Stimulated activated CD4-positive, alpha-beta T cell treated with anti-CD3 and anti-CD28 coated beads, Interleukin-15, amount 100 ng/mL, for 1 hour (primary cell): ENCODE measurements at places on chromosomes 2 and 18.
A peak's percentile ranks its signal among the peaks of the same experiment; 100 is the strongest.

GRCh38 chr2:121242976-121243375 lies 42.0 kb downstream of the TFCP2L1 start:
- no peak for DNase-seq

DNA sequence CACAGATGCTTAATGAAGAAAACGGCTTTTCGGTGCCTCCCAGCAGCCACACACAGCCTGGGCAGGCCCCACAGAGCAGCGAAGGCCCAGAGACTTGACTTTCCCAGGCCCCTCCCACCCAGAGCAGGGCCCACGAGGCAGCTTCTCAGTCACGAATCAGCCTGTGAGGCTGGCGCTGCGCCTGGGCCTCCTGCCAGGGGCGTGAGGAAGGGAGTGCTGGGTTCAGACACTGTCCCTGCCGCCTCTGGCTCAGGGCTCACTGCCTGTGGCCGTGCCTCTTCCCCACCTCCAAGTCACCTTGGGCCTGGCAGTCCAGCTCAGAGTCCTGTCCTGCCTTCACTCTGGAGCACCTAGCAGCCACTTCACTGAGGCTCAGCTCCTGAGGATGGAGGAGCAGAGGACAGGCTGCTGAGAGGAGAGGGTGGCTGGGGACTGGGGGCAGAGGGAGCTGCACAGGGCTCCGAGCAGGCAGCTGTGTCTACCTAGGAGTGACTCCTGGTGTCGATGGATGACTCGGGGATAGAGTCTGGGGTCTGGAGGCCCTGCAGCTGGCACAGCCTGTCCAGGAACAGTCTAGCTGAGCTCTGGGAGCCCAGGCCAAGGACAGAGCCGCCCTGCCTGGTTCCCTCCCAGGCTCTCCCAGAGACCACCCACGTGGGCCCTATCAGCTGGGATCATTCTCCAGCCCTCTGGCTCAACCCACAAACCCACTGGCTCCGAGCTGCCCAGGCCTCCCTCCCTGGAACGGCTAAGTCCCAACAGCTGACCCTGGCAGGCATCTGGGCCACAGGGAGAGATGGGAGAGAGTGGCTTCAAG lies 36.4 kb upstream of the FOSL2 start:
- no peak for DNase-seq

DNA sequence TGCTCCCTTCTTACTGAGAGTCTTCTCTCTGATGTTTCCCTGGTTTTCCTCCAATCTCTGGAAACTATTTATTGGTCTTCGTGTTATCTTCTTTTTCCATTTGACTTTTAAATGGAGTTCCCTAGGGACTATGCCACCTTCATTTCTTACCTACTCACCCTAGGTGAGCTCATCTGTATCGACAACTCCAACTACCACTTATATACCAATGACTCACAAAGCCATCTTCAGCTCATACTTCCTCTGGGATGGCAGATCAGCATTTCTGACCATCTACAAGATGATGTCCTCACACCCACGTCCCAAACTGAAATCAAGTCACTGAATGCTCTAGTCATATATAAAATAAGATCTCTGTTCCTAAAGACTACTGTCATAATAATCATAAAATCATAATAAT lies 40.6 kb downstream of the CFAP210 start:
- DNase-seq: no peak

GRCh38 chr18:48842259-48843061 lies 108.3 kb downstream of the SMAD7 start:
- peak; percentile 35 for DNase-seq

- DNase-seq: no peak
Measured at GRCh38 chr2:12430407-12431133, 286.2 kb upstream of the TRIB2 start.

DNA sequence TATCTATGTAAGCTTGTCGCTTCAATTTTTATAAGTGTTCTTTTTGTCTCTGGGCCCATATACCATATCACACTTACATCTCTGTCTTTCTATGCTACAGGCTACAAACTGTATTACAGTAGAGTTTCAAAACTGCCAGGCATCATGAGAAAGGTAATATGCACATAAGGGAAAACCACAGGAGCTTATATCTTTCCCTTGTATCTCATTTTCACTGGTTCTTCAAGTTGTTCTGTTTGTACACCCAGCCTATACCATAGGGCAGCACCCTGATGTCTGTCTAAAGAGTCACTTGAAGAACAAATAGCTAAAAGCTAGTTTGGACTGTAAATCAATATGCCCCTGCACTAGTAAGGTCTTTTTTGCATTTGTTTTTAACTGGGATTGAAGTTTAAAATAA lies 366.7 kb downstream of the FIGN start:
- DNase-seq: no peak

DNA sequence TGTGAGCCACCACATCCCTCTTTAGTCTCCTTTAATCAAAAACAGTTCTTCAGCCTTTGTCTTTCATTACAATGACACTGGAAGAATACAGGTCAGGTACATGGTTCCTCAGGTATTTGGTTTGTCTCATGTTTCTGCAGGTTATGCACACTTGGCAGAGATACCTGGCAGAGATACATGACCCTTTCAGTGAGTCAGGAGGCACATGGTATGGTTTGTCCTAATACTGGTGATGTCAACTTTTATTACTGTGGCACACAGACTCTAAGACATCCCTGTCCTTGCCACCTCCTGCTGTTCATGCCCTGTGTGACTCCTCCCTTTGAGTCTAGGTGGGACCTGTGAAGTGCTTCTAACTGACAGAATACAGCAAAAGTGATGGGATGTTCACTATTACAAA lies 58.4 kb downstream of the SPIRE1 start:
- DNase-seq: no peak

- peak; percentile 16 for DNase-seq
Measured at GRCh38 chr2:216606551-216607276, 26.5 kb upstream of the IGFBP2 start.

DNA sequence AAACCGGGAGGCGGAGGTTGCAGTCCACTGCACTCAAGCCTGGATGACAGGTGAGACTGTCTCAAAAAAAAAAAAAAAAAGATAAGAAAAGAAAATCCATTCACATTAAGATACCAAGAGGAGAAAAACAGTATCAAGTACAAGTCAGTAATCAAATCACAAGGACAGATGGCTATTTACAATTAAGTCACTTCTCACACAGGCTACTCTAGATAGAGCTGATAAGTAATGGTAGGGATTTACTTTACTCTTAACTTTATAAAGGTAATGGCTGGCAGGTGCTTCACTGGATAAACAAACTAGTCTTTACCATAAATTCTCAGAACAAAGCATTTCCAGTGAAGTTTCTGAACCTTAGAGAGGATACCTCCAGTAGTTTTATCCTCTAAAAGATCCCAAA lies 11.5 kb downstream of the SF3B1 start:
- DNase-seq: no peak

GRCh38 chr18:44689736-44690135 lies 9.0 kb downstream of the SETBP1 start:
- DNase-seq: no peak

DNA sequence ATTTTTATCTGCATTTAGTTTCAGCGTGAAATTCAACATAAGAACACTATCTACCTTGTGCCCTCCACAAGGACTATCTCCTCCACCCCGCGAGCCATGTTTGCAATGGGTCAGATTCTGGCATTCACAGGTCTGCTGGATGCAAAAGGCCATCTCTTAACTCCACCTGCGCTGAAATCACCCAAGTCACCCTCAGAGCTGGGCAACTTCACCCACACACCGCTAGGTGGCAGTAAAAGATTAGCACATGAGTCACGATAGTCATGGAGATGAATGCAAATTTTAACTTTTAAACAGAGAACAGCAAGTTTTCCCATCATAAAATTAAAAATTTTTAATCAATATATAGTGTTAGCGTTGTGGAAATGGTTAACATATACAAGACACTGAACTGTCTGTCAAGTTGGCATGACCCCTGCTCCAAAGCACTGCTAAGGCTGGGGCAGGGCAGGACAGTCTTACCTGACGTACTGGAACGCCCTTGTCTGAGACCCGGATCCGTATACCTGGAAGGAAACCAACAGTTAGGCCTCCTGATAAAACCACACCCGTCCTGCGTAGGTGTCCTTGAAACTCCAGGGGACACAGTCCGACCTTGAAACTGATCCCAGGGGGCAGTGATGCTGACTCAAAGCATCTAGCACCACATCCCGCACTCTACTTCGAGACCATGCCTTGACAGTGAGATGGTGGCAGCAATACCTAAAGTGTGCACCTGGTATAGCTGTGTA lies 89.6 kb downstream of the UXS1 start:
- no peak for DNase-seq

GRCh38 chr2:59018737-59019136 lies 777.6 kb upstream of the FANCL start:
- no peak for DNase-seq

- no peak for DNase-seq
Measured at GRCh38 chr2:198322275-198322674, 517.9 kb downstream of the PLCL1 start.

DNA sequence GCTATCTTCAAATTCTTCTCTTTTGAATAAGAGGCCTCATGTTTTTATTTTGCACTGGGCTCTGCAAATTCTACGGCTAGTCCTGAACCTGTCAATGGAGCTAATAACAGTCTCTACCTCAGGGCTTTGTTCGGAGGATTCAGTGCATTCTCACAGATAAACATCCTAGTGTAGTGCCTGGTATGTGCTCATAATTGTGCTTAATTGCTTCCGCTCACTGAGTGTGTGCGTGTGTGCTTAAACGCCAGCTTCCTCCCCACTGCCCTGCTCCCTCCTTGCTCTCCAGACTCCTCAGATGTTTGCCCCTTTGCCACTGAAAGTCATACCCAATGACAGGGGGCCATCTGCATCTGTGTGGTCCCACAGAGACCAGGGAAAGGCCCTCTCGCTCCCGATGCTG lies 6.7 kb downstream of the GYPC start:
- no peak for DNase-seq

DNA sequence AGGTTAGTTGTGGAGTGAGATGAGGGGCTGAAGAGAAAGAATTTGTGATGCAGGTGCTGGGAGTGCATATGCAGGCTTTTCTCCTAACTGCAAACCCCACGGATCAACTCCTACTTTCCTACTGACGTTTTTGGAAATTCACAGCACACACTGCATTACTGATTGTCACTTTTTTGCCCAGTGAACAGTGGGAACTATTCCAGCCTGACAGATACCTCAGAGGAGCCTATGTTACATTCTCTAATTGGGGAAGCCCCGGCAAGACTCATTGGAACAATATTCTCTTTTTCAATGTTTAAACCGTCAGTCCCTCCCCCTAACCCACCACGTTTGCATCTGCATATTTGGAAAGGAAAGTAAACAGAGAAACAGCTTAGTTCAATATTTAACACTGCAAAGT lies 126.2 kb downstream of the DPP4 start:
- DNase-seq: no peak

DNA sequence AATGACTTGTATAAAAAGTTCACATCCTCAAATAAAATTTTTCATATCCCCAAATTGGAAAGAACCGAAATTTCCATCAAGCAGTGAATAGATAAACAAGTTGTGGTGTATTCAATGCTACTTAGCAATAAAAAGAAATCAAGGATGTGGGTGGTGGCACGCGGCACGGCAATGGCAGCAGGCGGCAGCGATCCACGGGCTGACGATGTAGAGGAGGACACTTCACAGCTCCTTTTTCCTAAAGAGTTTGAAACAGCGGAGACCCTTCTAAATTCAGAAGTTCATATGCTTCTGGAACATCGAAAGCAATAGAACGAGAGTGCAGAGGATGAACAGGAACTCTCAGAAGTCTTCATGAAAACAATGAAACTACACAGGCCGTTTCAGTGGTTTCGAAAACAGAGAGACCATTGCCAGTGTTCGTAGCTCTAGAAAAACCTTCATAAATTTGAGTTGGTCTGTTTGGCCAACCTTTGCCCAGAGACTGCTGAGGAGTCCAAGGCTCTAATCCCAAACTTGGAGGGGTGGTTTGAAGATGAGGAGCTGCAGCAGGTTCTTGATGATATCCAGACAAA lies 9.8 kb upstream of the IL36A start:
- DNase-seq: no peak
